ENCODE measurements at places on chromosomes 11 and 22.

DNA sequence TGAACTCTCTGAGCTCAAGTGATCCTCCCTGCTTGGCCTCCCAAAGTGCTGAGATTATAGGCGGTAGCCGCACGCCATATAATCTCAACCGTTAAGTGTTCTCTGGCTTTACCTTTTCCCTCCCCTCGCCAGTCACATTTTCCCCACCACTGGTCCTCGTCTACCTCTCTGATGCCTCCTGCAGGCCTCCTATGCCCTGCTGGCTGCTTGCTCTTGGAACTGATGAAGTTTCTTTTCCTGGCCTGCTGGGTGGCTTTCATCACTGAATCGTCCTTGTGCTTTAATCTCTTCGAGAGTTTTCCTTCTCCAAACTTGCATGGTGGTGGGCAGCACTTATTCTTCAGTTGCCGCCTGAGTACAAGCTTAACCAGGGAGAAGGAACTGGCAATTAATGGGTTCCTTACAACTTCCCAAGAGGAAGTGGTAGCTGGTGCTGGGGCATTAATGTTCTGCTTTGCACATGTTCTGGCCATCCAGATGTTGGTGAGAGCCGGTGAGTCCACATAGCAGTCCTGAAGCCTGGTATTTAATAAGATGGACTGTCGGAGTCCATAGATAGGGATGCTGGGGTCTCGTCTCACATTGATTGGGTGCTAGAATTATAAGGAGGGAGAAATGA is 1.3 kb downstream of the C22orf31 start:
- DNase-seq: no peak

DNA sequence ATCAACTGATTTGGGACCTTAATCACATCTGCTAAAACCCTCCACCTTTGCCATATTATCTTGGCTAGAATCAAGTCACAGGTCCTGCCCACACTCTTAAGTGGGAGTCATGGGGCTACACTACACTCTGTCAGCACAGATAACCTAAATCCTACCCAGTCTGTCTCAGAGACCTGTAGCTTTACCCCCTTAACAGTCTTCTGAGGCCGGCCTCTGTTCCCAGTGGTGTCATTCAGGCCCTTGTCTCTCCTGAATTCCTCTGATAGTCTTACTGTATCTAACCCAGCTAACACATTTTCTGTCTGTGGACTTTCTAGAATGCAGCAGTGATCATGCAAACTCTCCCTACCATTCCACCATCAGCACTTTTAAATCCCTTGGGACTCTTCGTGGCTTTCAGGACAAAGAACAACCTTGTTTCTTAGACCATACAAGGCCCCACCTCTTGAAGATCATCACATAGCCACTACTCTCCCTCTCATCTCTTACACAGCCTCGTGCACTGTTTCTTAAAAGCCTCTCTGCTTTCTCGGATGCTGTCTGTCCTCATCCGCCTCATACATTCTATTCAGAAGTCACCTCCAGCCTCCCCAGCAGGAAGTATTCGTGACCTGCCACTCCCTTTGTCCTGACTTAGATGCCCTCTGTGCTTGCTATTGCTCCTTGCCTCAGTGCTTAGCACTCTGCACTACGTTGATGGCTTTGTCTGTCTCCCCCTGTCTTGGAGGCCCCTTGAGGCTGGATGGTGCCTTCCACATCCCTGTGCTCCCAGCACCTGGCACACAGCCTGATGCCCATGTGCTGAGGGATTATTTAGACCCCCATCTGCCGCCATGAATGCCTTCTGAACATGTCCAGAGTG is 57.9 kb downstream of the PANX1 start:
- DNase-seq: no peak

DNA sequence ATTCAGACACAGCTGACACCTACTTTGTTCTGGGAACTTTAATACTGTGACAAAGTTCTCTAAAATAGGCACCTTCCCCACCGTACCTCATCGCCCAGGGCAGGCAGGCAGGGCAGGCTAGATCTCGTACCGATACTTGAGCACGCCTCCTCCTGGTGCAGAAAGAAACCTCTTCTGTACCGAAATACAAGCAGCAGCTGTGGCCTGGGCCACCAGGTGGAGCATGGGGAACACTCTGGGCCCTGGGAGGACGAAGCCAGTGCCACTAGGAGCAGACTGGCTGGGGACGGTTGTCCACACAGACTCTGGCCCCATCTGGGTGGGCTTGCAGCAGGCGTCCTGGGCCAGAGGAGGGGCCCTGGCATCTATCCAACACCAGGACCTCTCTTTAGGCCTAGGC is 12.8 kb downstream of the PMM1 start:
- no peak for DNase-seq

GRCh38 chr11:92954003-92954402 is 15.4 kb upstream of the MTNR1B start:
- no peak for DNase-seq

DNA sequence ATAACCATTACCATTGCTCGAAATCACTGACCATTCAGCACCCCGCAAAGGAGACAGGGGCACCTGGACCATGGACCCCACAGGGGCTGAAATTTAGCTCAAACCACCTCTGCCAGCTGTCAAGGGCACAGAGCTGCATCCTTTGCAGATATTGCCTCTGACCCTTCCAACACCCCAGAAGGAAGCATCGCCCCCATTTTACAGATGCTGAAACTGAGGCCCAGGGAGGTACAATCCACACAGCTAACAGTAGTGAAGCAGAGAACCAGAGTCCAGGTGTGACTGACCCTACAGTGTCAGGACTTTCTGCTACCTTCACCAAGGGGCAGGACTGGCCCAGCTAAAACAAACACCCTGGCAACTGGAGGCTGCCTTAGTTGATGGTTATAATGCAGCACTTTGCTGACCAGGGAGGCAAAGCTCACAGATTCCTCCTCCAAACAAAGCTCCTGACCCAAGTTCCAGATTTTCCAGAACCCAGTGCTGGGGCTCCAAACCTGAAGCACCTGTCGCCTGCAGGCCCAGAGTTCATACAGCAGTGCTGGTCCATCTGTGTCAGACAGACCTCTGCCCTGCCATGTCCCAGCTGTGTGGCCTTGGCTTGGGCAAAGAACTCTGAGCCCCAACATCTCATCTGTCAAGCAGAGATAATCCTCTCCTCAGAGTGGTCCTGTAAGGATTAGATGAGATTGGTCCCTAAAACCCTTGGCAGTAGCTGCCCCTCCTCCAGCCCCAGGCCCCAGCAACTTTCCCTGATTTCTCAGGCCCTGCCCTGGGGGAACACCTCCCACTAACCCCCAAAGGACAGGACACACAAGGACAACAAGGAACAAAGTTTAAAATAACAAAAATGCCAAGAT is 15.2 kb upstream of the ARAP1 start:
- no peak for DNase-seq

GRCh38 chr11:37968148-37968547 is 1370.1 kb upstream of the RAG2 start:
- no peak for DNase-seq

- DNase-seq: no peak
Measured at GRCh38 chr22:36550701-36551495, 21.9 kb upstream of the EIF3D start.

DNA sequence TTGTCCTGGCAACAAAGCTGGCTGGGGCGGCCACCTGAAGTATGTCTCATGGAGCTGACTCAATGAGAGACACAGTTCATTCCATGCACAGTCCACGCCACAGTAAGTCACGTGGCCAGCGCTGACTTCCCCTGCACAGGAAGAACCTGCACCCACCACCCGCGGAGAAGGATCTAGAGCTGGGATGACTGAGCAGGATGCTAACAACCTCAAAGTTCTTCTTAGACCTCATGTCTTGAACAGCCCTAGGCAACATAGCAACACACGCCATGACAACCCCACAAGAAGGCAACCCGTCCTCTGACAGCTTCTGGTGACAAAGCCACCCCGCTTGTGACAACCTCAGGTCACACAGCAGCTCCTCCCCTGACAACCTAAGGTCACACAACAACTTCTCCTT is 76.9 kb upstream of the B3GAT1 start:
- no peak for DNase-seq

DNA sequence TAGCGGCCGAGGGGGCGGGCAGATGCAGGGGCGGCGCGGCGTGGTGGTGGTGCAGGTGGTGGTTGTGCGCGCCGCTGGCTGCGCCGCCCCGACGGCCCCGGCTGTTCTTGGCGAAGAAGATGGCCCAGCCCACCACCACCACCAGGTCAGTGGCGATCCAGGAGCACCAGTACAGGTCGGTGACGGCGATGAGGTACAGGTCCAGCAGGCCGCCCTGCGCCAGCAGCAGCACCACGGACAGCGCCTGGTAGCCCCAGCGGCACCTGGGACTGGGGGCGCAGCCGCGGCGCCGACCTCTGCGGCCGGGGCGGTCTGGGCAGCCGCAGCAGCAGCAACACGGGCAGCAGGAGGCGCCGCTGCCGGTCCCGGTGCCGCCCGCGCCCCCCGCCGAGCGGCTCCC is 879 bp downstream of the TMEM121B start:
- no peak for DNase-seq

Measured in activated CD8-positive, alpha-beta memory T cell treated with anti-CD3 and anti-CD28 coated beads for 48 hours (primary cell).